ENCODE measurements at places on chromosomes 2 and 18. TPM values are rescaled to one million over a fixed set of nuclear protein-coding genes. Genes with fewer than 3 reads are reported as not detected.

DNA sequence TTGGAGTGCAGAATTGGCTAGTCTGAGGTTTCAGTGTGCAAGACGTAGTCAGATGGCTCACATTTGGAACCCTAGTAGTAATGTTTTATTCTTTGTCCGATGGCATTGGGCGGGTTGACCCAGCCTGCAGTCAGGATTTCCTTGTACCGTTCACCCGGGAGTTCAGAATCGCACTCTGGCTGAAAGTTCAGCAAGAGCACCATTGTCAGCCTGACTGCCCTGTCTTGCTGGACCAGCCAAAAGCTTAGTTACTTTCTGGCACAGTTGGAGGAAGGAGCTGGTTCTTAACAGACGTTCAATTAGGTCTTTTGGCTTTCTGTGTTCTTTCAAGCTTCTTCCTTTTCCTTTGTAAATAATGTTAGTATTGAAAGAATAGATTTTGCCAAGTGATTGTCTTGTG, 18.6 kb downstream of the RMC1 start:
- no peak overlapping the region for H3K4me3 ChIP-seq
- no peaks in the 10 kb centered on the region for H3K4me1 ChIP-seq
- no peak overlapping the region for H3K27ac ChIP-seq
- DNase-seq, result no peak
- no peaks in the 10 kb centered on the region for H3K27me3 ChIP-seq

- H3K27ac ChIP-seq, result peak overlapping the region; percentile 53
- DNase-seq, result no peak
- H3K27me3 ChIP-seq, result no peaks in the 10 kb centered on the region
- H3K4me1 ChIP-seq, result peaks cover 5% of the 10 kb centered on the region
These were observed 25.7 kb upstream of the B3GNT7 start for GRCh38 chr2:231369580-231370428.

GRCh38 chr2:100791936-100792308, 28.0 kb upstream of the NPAS2 start:
- no peaks in the 10 kb centered on the region for H3K27me3 ChIP-seq
- H3K4me1 ChIP-seq, result no peaks in the 10 kb centered on the region
- no peaks in the 10 kb centered on the region for H3K36me3 ChIP-seq
- no peak overlapping the region for H3K27ac ChIP-seq

TXNDC2 gene
- 0.28 TPM for total RNA-seq

TCF4 gene
- 99.4 TPM for total RNA-seq

- H3K27me3 ChIP-seq, result no peaks in the 10 kb centered on the region
- peaks cover 29% of the 10 kb centered on the region for H3K36me3 ChIP-seq
- H3K4me1 ChIP-seq, result no peaks in the 10 kb centered on the region
- no peak overlapping the region for H3K27ac ChIP-seq
- H3K4me3 ChIP-seq, result no peak overlapping the region
These were observed 57.4 kb upstream of the AMMECR1L start for GRCh38 chr2:127943186-127943585.

DNA sequence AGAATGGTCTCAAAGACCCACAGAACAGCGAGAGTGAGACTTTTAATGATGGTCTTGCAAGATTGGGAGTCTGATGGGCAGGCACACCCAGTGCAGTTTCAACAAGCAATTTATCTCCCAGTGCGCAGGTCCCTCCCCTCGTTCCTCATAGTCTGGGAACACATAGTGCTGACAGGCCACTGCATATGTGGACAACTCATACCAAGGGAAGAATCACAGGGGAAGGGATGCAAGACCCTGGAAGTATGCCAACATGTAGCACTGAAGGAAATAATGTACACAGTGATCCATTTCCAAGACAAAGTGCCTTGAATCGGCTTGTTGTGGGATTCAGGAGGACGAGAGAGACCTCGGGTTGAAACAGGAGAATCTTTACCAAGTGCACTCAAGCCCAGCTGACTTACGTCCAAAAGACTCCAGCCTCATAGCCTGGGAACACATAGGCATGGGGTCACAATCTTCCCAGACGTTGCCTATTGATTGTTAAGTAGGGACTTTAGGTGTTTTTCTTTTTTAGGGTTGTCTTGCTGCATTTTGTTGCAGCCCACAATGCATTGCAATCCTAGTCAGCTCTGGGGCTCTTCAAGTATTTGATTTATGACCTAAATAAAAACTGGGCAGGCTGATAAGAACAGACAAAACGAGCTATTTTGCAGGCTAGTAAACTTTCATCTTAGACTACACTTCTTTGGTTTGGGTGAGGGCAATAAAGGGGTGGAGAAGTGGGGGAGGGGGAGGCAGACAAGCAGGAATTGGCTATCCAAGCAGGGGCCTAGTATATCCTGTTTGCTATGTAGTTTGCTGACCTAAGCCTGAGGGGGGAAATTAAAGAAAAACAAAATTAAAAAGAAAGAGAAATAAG, 24.7 kb upstream of the SERPINB5 start:
- DNase-seq, result no peak
- no peaks in the 10 kb centered on the region for H3K36me3 ChIP-seq
- H3K27ac ChIP-seq, result no peak overlapping the region
- H3K4me3 ChIP-seq, result no peak overlapping the region
- H3K4me1 ChIP-seq, result peaks cover 2% of the 10 kb centered on the region

GRCh38 chr2:7265286-7265685, 348.1 kb downstream of the RNF144A start:
- H3K36me3 ChIP-seq, result no peaks in the 10 kb centered on the region
- no peaks in the 10 kb centered on the region for H3K27me3 ChIP-seq
- no peak for DNase-seq
- no peak overlapping the region for H3K4me3 ChIP-seq

DNA sequence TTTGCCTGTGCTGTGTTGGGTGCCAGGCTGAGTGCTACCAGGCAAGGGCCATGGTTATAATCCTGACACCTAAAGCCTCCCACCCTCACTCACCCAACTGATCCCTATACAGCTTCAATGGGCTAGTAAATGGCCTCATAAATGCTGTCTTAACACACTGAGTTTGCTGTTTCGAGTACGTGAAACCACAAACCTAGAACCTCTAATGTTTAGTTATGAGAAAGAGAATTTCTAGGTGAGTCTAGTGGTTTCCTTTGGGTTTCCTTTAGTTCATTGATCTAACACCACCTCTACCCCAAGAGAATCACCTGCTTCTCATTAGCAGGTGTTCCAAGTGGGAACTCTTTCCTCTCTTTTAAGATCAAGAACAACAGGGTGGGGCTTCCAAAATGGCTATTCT, 172.0 kb downstream of the MC4R start:
- DNase-seq, result no peak
- H3K4me3 ChIP-seq, result no peak overlapping the region
- no peak overlapping the region for H3K27ac ChIP-seq
- H3K36me3 ChIP-seq, result no peaks in the 10 kb centered on the region

TWIST2 gene
- total RNA-seq, result 0.33 TPM

GRCh38 chr2:11128243-11128951, 26.9 kb upstream of the SLC66A3 start:
- no peak overlapping the region for H3K27ac ChIP-seq
- no peak overlapping the region for H3K4me3 ChIP-seq
- H3K36me3 ChIP-seq, result no peaks in the 10 kb centered on the region
- no peaks in the 10 kb centered on the region for H3K4me1 ChIP-seq
- H3K27me3 ChIP-seq, result no peaks in the 10 kb centered on the region
- DNase-seq, result no peak

ESPNL gene
- 0.17 TPM for total RNA-seq

DNA sequence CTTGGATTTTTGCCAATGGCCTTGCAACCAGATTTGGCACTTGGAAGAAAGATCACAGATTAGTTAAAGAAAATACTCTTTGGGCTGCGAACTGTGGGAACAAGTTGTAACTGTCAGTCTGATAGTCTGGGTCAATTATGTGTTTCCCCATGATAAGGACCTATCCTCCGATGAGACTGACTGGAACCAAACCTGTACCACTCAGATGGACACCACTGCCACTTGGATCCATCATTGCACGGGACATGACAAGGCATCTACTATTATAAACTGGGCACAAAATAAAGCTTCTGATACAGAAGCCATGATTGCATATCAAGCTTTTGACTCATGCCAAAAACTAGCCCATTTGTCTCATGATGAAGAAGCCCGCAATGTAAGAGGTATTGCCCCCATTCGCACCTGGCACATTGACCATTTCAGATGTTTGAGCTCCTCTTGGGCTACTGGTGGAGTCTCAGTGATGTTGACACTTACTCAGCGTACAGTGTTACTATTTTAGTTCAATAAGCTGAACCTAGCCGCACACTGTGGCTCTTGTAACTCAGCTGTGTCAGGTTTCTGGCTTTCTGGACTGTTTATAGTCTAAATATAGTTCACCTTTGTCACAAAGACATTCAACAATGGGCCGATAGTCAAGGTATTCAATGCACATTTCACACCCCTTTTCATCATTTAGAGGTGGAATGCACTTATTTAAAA, 179.8 kb upstream of the RBBP8 start:
- H3K27me3 ChIP-seq, result no peaks in the 10 kb centered on the region
- H3K27ac ChIP-seq, result no peak overlapping the region
- no peak for DNase-seq
- H3K4me3 ChIP-seq, result no peak overlapping the region

DNA sequence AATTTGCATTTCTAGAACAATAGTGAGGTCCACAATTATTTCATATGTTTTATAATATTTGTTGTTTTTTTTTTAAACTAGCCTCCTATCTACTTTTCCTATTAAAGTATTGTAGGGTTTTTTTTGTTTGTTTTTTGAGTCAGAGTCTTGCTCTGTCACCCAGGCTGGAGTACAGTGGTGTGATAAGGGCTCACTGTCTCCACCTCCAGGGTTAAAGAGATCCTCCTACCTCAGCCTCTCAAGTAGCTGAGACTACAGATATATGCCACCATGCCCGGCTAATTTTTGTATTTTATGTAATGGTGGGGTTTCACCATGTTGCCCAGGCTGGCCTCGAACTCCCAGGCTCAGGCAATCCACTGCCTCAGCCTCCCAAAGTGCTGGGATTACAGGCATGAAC, 122.5 kb downstream of the SLC39A10 start:
- no peak overlapping the region for H3K4me3 ChIP-seq
- DNase-seq, result no peak
- H3K4me1 ChIP-seq, result no peaks in the 10 kb centered on the region
- no peaks in the 10 kb centered on the region for H3K27me3 ChIP-seq

DNA sequence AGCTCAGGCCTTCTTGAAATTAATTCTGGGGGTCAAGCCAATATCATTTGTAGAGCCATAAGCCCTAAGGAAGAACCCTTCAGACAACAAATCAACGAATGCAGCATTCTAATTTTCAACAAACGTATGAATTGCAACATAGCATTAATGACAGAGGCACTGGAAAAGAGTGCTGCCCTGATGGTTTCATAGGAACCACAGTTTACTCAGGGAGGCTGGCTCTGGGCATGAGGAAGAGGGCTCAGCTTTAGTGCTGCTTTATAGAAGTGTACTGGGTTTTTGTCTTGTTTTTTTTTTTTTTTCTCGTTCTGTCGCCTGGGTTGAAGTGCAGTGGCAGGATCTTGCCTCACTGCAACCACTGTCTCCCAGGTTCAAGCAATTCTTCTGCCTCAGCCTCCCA, 36.1 kb upstream of the CAB39 start:
- no peak overlapping the region for H3K27ac ChIP-seq
- no peak overlapping the region for H3K4me3 ChIP-seq
- H3K36me3 ChIP-seq, result peaks cover 12% of the 10 kb centered on the region
- H3K27me3 ChIP-seq, result no peaks in the 10 kb centered on the region

DNA sequence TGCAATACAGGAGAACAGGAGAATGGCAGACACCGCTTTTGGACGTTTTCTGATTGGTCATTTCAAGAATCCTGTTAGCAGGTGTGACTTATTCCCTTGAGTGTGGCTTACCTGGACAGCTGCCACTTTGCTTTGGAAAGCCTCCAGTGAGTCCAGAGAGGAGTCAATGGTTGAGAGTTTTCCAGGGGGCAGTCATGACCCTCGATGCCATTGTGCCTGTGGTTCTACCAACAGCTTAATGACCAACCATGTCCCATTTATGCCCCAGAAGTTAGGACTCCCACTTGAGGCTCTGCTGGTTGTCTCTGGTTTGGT, 12.4 kb downstream of the IGFBP2 start:
- no peaks in the 10 kb centered on the region for H3K27me3 ChIP-seq
- H3K36me3 ChIP-seq, result peaks cover 50% of the 10 kb centered on the region
- H3K27ac ChIP-seq, result no peak overlapping the region
- no peak overlapping the region for H3K4me3 ChIP-seq
- no peak for DNase-seq

DNA sequence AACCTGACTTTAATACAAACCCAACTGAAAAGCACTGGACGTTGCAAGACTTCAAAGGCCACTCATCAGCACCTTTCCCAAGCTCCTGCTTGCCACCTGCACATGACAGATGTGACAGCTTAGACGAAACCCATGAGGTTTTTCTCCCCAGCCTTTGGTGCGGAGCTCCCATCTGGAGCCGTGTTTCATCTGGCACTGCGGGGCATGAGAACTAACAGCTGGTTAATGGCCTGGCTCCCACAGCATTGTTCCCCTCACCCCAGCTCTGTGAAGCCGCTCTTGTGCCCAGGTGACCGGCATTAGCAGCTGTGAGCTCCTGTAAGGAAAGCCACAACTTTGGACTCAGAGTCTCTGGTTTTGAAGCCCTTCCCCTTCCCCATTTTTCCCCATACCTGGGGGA, 50.9 kb downstream of the GALR1 start:
- no peaks in the 10 kb centered on the region for H3K4me1 ChIP-seq
- H3K36me3 ChIP-seq, result no peaks in the 10 kb centered on the region

DNA sequence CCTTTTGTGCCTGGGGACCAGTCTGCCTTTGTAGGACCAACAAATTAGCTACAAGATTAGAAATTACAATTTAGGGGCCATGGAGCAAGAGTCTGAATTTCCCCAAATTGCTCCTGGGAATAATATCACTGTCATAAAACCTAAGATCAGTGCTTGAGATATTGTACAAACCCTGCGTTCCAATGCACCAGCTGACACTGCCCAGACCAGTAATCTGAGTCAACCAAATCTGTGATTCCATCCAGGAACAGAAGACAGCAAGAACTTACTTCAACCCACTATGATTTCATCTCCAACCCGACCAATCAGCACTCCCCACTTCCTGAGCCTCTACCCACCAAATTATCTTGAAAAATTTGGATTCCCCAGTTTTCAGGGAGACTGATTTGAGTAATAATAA, 1305.0 kb upstream of the NRXN1 start:
- H3K36me3 ChIP-seq, result no peaks in the 10 kb centered on the region
- H3K4me3 ChIP-seq, result no peak overlapping the region
- H3K27ac ChIP-seq, result peak overlapping the region; percentile 68
- H3K4me1 ChIP-seq, result peaks cover 14% of the 10 kb centered on the region
- no peak for DNase-seq

CXCR1 gene
- not detected for total RNA-seq

- no peaks in the 10 kb centered on the region for H3K4me1 ChIP-seq
- H3K4me3 ChIP-seq, result no peak overlapping the region
- no peak overlapping the region for H3K27ac ChIP-seq
- H3K36me3 ChIP-seq, result no peaks in the 10 kb centered on the region
These were observed 237.6 kb upstream of the STON1 start for GRCh38 chr2:48292393-48292792.

DNA sequence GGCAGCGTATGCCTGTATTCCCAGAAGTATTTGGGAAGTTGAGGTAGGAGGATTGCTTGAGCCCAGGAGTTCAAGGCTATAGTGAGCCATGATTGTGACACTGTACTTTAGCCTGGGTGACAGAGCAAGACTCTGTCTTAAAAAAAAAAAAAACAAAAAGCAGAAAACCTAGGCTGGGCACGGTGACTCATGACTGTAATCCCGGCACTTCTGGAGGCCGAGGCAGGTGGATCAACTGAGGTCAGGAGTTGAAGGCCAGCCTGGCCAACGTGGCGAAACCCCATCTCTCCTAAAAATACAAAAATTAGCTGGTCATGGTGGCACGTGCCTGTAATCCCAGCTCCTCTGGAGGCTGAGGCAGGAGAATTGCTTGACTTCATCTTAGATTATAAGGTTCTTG, 46.4 kb downstream of the MTA3 start:
- H3K4me1 ChIP-seq, result no peaks in the 10 kb centered on the region
- H3K27me3 ChIP-seq, result no peaks in the 10 kb centered on the region
- DNase-seq, result no peak
- H3K4me3 ChIP-seq, result no peak overlapping the region

HOXD1 gene
- not detected for total RNA-seq
